Substantia nigra (tissue), 51 donors: ENCODE measurements at places on chromosomes 2 and 18.
A peak's percentile ranks its signal among the peaks of the same experiment; 100 is the strongest.

GRCh38 chr2:128069769-128070168 is 21.2 kb upstream of the UGGT1 start:
- no peak for DNase-seq

DNA sequence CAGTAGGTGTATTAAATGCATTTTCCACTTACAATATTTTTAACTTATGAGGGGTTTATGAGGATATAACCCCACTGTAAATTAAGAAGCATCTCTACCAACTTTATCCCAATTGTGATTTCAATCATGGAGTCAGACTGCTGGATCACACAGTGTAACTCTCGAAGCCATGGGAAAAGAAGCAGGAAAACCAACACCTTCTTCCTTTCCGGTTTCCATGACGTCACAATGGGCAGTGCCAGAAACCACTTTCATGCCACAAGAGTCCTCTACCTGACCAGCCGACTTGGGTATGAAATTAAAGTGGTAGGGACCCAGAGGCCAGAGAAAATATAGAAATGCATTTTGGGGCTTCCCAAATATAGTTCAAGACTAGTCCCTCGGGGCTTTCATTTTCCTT is 4.2 kb downstream of the RNF152 start:
- no peak for DNase-seq

DNA sequence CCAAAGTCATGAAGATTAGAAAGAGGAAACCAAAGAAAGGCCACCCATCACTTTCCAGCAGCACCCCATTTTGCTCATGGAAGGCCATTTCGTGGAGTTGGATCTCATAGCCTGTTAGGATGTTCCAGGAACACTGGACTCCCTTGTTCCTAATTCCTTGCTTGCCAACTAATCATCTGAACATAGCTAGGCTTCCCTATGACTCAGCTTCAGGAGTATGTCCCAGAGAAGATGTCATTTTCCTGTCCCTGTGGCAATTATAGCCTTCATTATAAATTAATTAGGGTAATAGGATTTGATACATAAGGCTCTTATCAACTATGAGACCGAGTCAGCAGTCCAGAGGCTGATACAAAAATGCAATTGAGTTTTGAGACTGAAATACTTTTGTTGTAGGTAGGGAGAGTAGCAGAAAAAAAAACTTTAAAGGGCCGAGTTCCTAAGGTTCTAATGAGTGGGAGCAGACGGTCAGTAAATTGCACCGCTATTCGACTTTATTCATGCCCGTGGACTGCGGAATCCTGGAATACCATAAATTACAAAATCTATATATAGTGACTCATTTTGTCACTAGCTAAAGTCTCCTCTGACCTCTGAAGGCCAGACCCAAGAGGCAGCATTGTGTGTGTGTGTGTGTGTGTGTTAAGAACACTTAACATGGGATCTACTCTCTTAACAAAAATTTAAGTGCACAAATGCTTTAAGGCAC is 311.8 kb downstream of the FBXO15 start:
- DNase-seq, result no peak

DNA sequence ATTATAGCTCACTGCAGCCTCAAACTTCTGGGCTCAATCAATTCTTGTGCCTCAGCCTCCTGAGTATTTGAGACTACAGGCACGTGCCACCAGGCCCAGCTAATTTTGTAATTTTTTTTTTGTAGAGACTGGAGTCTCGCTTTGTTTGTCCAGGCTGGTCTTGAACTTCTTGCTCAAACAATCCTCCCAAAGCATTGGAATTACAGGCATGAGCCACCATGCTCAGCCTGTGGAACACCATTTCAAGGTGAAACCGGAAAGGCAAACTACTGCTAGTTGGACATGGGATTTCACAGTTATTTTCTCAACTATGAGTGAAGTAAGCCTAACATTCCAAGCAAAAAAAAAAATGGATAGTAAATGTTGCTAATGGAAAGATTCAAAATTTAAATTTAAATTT is 20.9 kb upstream of the TGIF1 start:
- DNase-seq, result no peak

- DNase-seq, result no peak
Measured at GRCh38 chr18:24928301-24928878, 423.6 kb downstream of the ZNF521 start.

GRCh38 chr2:81247648-81248047 is 943.1 kb upstream of the LRRTM1 start:
- DNase-seq, result no peak

DNA sequence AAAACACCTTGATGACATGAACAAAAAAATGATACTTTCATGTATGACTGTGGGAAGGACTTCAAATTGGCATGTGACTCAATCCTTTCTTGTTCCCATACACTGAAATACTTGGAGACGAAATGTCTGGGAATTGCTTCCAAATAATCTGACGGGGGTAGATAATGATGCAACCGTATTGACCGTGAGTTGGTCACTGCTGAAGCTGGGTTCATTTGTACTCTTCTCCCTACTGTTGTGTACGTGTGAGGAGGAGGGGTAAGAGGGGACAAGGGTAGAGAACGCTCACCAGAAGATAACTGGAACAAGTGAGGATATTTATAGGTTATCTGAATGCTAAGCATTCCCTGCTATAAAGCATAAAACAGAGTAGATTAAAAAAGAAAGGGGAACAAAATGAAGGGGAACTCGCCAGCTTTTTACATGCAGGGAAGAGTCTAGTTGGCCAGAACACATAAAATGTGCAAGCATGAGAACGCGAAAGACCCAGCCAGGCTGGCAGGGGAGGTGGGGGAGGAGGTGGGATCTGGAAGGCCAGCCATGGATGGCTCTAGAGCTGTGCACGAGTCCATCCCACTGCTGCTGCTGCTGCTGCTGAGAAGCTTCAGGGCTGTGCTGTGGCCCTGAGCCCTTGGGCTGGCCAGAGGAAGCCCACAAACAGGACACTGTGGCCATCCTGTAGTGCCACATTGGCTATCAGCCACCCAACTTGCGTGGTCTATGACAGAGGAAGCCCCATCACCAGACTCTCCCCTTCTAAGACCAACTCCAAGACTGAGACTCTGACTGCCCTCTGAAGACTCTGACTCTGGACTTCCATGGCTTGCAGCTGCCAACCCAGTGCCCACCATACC is 15.2 kb upstream of the CETN1 start:
- DNase-seq, result no peak

GRCh38 chr2:204487447-204488229 is 57.6 kb upstream of the PARD3B start:
- no peak for DNase-seq

DNA sequence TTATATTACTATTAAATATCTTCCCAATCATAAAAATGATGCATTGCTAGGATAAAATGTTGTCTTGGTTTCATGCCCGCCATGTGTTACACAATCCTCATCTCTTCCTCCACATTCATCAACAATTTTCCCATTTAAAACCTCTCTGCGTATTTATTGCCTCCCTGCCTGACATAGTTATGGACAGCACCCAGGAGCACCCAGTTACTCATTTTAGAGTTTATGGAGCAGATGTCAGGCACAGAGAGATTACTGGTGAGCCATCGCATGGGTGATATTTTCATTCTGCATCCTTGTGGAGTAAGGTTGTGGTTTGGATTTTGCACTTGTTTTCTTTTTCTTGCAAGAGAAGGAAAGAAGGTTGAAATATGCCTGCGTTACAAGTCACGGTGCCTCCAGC is 116.7 kb upstream of the NPAS2 start:
- DNase-seq, result no peak

GRCh38 chr2:149134335-149134923 is 95.9 kb downstream of the LYPD6B start:
- no peak for DNase-seq

DNA sequence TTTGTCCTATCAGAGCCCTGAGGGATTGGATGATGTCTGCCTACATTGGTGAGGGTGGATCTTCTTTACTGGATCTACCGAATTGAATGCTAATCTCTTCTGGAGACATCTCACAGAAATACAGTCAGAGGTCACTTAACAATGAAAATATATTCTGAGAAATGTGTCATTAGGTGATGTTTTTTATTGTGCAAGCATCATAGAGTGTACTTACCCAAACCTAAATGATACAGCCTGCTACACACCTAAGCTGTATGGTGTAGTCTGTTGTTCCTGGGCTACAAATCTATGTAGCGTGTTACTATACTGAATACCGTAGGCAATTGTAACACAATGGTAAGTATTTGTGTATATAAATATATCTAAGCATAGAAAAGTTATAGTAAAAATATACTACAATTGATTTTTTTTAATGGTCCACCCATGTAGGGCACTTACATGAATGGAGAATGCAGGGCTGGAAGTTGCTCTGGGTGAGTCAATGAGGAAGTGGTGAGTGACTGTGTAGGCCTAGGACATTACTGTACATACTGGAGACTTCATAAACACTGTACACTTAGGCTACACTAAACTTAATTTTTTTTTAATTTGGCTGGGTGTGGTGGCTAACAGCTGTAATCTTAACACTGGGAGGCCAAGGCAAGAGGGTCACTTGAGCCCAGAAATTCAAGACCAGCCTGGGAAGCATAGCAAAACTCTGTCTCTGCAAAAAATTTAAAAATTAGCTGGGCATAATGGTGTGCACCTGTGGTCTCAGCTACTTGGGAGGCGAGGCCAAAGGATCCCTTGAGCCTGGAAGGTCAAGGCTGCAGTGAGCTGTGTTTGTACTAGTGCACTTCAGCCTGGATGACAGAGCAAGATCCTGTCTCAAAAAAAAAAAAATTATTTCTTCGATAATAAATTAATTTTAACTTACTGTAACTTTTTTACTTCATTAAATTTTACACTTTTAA is 226.3 kb upstream of the UBE2E3 start:
- no peak for DNase-seq

- peak; percentile 32 for DNase-seq
Measured at GRCh38 chr2:85826990-85827878, 61.6 kb downstream of the ST3GAL5 start.

DNA sequence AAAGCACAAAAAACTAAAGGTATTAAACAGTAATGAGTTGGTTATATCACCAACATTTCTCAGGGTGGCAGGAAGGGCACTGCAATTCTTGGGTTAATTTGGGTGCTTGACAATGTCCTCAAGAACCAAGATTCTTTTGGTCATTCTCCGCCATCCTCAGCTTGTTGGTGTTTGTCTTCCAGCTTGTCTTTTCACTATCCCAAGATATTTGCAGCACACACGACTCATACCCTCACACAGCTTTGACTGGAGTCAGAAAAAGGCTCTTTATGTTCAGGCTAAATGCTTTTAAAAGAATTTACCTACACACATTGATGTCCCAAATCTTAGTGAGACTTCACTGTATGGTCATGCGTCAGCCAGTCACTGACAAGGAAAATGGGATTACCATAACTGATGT is 12.5 kb downstream of the GREB1L start:
- no peak for DNase-seq

- DNase-seq, result no peak
Measured at GRCh38 chr2:63272560-63272959, 221.9 kb downstream of the OTX1 start.

- DNase-seq, result no peak
Measured at GRCh38 chr2:36404754-36405153, 49.2 kb downstream of the CRIM1 start.

GRCh38 chr18:25326361-25326952 is 25.5 kb downstream of the ZNF521 start:
- DNase-seq, result no peak

DNA sequence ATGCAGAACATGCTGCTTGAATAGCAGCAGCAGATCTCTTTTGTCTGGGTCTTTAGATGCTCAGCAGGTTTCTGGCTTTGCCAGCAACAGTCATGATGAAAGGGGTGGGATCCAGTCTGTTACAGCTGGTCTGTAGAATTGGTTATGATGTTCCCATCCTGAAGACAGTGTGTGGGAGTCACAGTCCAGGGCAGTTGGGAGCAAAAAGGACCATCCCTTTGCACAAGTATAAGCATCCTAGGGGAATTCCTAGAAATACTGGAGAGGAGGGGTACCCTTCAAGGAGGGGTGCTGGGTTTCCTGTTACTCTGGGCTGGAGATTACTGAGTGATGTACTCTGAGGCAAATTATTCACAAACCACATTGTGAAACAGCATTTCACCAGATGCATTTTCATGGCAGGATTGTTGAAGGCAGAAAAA is 119.9 kb upstream of the RND3 start:
- no peak for DNase-seq

- no peak for DNase-seq
Measured at GRCh38 chr2:60706021-60706420, 50.0 kb upstream of the PAPOLG start.

DNA sequence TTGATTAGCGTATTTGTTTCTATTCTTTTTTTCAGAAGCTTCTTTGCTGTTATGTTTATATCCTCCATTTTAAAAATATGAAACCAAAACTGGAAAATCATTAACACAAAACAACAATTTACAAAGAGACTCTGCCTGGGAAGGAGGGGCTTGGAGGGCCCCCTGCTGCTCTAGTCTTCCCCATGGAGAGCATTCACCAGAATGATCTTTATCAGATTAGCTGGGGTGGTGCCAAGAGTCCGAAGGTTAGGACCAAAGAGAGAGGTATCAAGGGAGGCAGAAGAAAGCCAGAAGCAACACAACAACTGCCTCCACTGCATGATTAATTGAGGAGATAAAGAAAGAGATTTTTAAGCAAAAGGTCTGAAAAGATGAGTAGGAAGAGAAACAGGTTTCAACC is 218.6 kb downstream of the IRS1 start:
- no peak for DNase-seq

DNA sequence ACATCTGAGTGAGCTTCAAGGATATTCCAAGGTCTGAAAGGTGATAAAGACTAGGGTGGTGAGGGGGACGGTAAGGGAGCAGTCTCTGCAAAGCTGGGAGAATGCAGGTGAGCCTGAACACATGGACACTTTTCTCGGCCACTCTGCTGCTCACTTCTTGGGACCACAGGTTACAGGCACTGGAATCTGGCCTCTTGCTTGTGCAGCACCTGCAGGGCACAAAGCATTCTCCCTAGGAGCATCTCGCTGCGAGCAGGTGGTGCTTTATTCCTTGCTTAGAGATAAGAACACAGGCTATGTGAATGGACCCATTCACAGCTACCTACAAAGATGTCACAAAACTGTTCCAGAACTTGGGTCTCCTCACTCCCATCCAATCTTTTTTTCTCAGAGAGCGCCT is 153.2 kb downstream of the DDX1 start:
- DNase-seq, result no peak

DNA sequence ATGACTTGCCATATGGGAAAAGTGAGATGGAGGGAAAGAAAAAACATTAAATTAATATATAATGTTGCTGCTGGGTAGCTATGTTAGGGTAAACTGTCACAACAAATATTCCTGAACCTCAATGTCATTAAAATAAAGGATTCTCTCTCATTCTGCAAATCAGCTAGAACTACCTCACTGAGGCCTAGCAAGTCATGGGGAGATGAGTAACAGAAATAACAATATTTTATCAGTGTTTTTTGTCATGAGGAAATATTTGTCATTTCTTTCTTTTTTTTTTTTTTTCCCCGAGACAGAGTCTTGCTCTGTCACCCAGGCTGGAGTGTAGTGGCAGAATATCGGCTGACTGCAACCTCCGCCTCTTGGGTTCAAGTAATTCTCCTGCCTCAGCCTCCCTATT is 1282.3 kb upstream of the NRXN1 start:
- DNase-seq, result no peak
